ENCODE measurements at places on chromosomes 12 and 14.
A peak's percentile ranks its signal among the peaks of the same experiment; 100 is the strongest.

DNA sequence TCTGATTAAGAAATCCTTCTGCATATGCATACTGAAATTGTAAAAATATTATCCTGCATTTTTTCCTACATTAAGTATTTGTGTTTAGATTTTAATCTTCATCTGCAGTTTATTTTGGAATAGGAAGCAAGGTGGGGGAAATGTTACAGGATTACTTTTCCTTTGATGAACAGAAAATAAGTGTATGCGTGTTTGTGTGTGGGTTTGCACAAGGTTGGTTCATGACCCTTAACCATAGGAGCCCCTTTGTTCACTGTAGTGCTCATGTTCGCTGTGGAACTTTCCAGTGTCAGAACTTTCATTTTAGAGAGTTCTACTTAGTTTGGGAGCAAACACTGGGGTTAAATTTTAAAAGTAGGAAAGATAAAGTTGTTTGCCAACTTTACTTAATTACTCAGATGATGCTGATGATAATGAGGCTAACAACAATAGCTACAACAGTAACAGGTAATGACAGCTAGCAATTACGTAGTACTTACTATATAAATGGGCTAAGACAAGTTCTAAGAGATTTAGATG is 6.4 kb upstream of the A2M start:
- no peak for DNase-seq

GRCh38 chr14:37472906-37473305 is 122.1 kb downstream of the FOXA1 start:
- DNase-seq, result no peak

DNA sequence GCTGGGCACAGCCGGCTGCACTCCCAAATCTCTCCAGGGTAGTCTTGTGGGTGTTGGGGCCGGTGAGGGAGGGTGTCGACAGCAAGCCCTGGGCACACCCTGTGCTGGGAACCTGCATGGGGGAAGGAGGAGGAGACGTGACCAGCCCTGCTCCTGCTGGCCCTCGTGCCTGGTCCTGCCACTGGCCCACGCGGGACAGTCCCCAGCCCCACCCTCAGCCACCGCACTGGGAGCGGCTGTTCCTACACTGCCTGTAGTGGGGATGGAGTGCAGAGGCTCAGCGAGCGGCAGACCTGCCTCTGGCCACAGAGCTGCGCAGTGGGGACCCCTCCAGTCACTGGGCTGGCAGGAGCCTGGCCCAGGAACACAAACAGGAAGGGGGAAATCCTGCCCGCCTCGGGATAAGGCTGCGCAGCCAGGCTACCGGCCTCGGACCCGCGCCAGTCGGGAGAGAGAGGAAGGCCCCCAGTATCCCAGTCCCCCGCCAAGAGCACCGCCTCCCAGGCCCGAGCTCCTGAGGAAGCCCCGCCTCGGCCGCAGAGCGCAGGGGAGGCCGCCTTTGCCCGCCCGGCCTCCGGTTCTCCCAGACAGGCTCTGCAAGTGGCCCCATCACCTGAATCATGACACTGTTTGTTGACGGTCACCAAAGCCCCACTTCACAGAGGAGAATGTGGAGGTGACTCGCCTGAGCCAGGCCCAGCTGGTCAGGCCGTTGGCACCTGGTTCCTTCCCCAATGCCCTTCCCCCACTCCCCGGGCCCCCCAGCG is 10.6 kb downstream of the AHNAK2 start:
- DNase-seq, result no peak

GRCh38 chr12:108788076-108788782 is 56.9 kb upstream of the CORO1C start:
- no peak for DNase-seq

DNA sequence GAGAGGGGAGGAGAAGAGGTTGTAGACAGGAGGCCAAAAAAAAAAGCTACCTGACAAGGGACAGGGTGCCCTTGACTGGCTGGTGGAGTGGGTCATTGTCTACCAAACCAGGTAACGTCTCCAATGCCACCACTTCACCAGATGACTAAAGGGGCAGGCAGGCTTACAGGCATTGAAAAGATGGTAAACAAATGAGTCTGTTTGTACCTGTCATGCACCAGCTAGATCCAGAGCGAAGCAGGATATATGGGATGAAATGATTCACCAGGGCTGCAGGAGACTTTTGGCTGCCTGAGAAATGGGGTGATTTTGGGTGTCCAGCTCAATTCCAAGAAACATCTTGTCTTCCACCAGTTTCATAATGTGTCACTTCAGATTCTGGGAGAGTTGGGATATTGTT is 4.0 kb downstream of the C12orf54 start:
- no peak for DNase-seq

GRCh38 chr12:111673503-111673902 is 12.3 kb downstream of the BRAP start:
- DNase-seq, result no peak

- no peak for DNase-seq
Observed at GRCh38 chr14:104140463-104141331, 2.3 kb downstream of the KIF26A start.

- no peak for DNase-seq
Observed at GRCh38 chr12:89309815-89310214, 42.5 kb downstream of the DUSP6 start.

DNA sequence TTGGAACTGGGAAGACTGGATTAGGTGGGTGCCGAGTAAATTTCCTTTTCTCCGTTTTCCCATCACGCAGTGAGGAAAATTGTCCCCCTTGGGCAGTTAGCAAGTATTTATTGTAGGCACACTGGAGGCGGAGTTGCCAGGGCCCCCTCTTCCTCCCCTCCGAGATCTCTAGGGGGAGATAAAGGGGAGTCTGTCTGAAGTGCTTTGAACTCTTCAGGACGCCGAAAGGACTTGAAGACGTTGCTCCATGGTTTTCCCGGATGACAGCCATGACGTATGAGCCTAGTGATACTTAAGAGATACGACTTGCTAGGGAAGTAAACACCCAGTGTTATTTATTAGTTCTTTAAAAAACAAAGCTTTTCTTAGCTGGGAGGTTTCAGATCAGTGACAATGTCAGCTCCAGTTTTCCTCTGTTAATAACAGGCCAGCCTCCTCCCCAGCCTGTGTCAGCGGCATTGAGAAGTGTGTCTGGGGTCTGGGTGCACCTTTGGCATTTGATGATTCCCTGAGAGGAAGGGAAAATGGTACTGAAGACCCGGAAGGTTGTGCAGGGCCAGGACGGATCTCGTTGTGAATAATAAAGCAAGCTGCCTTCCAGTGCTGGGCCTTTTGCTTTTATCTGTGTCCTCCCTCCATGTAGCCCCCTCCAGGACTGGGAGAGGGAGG is 78.7 kb downstream of the TSPAN9 start:
- DNase-seq, result no peak

DNA sequence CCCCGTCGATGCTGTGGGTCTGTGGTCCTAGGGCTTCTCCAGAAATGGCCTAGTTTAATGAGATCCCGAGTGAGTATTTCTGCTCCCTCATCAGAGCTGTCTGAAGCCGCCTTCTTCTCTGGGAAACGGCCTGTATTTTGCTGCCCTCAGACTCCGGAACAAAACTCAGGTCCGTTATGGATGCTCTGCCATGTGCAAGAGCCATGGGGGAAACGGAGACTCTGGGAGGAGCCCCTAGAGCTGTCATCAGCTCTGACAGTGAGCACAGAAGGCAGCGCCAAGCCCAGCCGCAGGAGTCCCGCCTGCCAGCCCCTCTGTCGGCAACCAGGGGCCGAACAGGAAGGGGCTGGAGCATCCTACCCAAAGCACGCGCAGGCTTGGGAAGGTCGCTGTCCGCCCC is 192.4 kb upstream of the PRMT8 start:
- no peak for DNase-seq

- no peak for DNase-seq
Observed at GRCh38 chr12:97063292-97063935, 156.4 kb downstream of the NEDD1 start.

- DNase-seq, result peak; percentile 55
Observed at GRCh38 chr14:105853089-105853906, 326.9 kb downstream of the TMEM121 start.

All from NCI-H1417 treated with DMSO at 0.1 percent for 48 hours (cell line).